ENCODE measurements at places on chromosomes 6 and 20.

DNA sequence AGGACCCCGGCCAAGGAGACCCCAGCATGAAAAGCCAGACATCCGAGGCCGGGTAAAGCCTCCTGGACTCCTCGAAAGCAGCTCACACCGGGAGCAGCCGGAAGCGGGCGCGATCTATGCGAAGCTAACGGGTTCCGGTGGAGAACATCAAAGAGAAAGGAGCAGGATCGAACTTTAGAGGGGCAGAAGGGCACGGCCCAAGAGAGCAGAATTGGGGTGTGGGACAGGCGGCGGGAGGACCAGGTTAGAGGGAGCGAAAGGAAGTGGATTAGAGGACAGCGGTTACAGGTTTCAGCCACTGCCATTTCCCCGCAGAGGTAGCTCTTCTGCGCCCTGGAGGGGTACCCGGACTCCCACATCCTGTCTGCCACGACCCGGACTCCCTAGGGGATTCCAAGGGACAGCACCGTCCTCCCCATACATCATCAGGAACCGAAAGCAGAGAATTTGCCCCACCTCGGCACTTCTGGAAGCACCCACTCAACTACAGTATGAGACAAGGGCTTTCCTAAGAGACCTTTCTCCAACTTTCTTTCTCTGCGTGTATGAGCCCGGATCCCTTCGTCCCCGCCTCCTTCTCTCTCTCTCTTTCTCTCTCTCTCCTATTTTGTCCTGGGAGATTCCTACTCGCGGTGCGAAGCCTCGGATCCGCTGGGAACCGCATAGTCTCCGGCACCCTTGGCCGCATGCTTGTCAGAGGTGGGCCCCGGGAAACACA lies 507 bp upstream of the VGLL2 start:
- DNase-seq = no peak

GRCh38 chr6:16854986-16855385 lies 93.7 kb upstream of the ATXN1 start:
- no peak for DNase-seq

- peak; percentile 51 for DNase-seq
Measured at GRCh38 chr20:59207742-59208357, 44.2 kb downstream of the ZNF831 start.

- peak; percentile 33 for DNase-seq
Measured at GRCh38 chr20:51529081-51529681, 13.3 kb downstream of the NFATC2 start.

- DNase-seq = no peak
Measured at GRCh38 chr6:101226677-101227135, 166.8 kb upstream of the GRIK2 start.

DNA sequence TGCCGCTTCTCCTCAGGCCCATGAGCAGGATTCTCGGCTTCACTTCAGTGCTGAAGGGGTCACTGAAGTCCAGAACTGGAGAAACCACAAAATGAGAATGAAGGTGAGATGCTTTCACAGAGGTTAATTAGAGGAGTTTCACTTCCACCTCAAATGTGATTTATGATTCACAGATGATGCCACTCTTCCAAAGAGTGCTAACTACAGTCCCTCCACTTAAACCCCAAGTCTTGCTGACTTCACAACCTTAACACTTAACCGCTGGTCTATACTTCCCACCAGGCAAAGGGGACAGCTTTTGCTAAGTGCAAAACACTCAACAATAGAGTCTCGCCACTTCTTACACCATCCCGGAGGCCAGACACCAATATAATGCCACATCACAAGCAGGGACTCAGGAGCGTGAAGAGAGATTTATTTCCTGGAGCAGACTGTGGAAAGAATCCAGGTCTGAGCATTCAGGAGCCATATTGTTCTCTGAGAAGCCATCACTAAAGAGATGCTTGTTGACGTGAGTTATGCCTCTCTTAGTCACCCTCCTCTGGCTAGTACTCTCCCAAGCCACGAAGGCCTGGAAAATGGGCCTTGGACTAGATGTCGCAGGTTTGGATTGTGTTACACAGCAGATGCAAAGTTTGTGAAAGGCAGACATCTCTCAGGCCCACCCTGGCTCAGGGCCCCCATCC lies 24.4 kb downstream of the RRAGD start:
- DNase-seq = no peak

GRCh38 chr6:93391965-93392364 lies 27.4 kb downstream of the EPHA7 start:
- DNase-seq = no peak

DNA sequence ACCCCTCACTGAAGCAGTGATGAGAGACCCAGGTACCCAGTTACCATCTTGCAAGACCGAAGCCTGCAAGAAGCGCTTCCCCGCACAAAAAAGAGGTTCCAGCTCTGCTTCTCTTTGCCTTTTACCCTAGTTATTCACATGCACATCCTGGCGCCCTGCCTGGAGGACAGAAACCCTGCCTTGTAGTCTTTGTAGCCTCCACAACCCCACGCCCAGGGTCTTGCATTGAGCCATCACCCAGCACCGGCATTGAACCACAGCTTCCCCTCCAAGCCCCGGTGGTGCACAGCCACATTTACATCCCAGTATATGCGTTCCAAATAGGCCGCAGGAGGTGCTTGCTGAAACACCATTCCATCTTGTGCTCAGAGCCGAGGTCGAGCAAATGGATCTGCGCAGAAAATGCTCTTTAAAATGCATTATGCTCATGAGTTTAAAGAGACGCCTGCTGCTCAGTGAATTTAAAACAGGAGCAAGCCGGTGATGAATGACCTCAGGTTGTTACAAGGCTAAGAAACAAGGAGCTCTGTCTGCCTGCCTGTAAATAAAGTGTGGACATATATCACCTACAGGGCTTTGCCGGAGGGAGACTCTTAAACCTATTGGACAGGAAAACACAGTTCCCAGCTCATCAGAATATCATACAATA lies 61.7 kb downstream of the GNAS-AS1 start:
- DNase-seq = no peak

- DNase-seq = no peak
Measured at GRCh38 chr6:152148412-152148811, 340.9 kb downstream of the ESR1 start.

GRCh38 chr6:14274546-14275492 lies 157.2 kb downstream of the CD83 start:
- DNase-seq = no peak

GRCh38 chr6:98574984-98575383 lies 259.4 kb upstream of the POU3F2 start:
- no peak for DNase-seq

- no peak for DNase-seq
Measured at GRCh38 chr6:18400831-18401446, 13.8 kb downstream of the RNF144B start.

DNA sequence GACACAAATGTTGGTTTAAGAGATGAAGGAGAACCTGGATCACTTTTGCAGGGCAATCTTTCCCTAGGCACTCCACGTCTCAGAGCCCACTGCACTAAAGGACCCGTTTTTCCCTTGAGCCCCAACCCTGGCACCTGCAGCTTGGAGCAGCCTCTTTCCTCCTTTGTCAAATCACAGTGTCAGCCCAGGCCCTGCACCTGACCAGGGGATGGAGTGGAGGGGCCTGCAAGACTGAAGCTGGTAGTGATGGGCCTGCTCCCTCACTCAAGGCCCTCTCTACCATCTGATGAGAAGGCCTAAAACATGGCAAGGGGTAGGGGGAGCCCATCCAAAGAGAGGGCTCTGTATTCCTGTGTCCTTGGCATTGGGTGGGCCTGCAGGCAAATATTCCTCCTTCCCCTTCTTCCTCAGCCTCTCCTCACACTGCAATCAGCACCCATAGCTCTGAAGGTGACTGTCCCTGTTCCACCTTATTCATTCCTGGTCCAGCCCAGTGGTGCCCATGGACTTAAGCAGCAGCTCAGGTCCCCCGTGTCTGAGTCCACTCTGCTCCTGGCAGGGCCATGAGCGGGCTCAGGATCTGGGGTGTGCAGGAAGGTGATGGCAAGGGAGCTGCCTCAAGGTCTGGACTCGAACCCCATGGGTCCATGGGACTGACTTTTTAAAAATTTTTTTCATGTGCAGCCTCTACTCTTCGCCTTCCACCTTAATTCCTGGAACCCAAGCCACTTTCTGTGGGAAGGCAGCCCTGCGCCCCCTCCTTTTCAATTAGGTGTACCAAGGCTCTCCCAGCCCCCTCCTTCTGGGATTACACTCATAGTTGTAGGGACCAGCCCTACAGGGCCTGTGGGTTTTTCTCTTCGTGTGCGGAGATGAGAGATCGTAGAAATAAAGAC lies 6.7 kb downstream of the RAET1G start:
- DNase-seq = no peak

DNA sequence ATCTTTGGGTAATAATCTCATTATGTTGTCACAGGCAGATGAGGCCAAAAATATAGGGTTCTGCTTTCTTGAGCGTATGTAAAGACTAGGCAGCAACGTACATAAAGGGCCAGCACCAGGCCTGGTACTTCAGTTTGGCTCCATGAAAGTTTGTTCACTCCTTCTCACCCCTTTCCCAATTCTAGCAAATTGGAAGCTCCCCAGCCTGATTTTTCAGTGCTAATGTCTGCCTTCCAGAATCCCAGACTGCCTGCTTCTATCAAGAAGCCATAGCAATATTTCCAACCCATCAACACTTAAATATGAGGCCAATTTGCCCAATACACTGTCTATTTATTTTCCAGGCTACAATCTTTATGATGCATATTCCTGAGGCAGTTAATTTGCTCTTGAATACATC lies 93.4 kb upstream of the PTPRT start:
- DNase-seq = no peak

GRCh38 chr6:16402581-16402900 lies 164.2 kb downstream of the GMPR start:
- DNase-seq = no peak

DNA sequence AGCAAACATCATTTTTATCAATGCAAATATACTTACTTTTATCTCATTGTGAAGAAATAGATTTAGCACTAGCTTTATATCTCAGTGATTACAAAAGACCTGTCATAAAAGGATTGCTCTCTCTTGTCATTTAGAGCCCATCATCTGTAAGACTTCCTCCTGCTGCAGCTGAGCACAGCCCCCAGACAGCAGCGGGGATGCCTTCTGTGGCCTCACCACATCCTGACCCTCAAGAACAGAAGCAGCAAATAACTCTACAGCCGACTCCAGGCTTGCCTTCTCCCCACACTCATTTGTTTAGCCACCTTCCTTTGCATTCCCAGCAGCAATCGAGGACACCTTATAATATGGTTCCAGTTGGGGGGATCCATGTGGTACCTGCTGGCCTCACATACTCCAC lies 127.0 kb upstream of the EDN1 start:
- peak; percentile 27 for DNase-seq

GRCh38 chr6:89503641-89504040 lies 70.7 kb downstream of the ANKRD6 start:
- DNase-seq = no peak

DNA sequence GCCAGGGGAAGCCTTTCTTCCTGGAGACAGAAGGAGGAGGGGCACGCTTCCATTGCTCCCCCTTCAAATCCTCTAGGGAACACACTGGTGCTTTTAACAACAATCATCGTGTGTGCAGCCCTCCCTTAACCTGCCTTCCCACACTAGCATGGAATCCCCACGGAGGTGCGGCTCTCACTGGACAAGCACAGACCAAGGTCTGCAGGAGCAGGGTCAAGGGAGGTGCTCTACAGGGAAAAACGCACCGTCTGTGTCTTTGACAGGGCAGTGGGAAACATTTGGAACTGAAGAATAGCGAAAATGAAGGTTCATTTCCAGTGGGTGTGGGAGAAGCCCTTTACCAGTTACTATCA lies 527.1 kb downstream of the QKI start:
- no peak for DNase-seq

- DNase-seq = no peak
Measured at GRCh38 chr20:4813076-4813862, 91.6 kb downstream of the PRND start.

DNA sequence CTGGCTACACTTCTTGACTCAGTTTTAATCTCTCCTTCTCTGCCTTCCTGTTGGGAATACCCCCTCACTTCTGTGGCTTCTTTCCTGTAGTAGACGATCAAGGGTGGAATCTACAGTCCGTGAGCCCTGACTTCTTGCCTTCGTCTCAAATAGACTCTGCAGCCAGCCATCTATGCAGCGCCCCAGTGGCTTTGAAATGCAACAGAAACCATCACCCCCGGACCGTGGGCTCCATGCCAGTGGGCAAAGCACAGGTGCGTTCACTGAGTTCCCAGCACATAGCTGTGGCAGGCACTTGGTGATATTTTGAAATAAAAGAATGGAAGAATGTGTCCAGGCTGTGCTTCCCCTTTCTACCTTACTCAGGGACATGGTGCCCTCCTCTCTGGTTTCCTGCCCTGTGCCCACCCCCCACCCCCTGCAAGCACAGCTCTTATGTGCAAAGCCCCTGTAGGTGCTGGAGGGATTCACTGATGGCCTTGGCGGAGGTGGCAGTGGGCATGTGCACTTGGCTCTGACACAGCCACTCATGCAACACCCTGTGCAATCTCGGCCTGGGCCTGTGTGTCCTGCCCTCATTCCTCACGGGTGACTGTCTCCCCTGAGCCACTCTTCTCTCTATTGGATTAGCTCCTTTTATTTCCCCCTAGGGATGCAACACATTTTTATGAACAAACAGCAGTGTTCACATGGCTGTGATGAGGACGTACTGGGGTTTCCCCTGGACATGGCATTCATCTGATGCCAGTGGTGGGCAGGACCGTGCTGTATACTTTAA lies 5.5 kb upstream of the CDSN start:
- no peak for DNase-seq

DNA sequence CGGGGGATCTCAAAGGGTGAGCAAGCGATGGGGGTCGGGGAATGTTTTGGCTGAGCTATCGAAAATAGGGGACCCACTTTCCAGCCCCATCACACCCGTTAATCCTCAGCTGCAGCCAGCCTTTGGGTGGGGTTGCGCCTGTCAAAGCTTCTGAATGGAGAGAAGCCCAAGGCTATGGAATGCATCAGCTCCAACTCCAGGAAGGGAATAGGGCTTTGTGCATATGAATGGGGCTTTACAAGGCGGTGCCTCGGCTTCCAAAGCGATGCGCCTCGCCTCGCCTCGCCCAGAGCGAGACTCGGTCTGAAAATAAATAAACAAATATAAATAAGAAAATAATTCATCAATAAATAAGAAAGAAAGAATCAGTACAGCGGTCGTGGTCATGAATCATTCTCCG lies 751.4 kb upstream of the DEFB115 start:
- DNase-seq = no peak

DNA sequence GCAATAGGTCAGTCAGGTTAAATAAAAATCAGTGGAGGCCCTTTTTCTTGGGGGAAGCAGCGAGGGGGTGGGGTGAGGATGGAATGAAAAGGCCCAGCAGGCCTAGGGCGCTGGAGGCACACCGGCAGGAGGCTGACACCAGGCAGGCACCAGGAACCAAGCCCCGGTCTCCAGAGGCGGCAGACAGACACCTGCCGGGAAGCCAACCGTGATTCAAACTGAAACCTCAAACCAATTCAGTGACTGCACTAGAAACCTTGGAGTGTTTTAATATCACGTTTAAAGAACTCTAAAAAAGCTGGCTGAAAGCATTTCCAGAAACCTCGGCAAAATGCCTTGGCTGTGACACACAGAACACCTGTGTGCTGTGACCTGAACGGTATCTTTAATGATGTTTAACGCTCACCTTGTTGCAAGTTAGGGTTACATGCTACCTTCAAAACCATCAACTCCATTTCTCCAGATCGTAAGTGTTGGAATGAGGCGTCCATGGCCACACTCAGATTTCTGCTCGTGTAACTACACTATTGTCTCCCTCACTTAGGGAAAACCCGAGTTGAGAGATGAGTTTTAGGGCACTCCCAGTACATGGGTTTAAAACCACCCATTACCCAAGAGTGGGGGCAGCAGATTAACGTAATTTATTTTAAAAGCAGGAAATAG lies 27.2 kb downstream of the DIDO1 start:
- DNase-seq = no peak
